ENCODE measurements at places on chromosomes 2 and 18.

DNA sequence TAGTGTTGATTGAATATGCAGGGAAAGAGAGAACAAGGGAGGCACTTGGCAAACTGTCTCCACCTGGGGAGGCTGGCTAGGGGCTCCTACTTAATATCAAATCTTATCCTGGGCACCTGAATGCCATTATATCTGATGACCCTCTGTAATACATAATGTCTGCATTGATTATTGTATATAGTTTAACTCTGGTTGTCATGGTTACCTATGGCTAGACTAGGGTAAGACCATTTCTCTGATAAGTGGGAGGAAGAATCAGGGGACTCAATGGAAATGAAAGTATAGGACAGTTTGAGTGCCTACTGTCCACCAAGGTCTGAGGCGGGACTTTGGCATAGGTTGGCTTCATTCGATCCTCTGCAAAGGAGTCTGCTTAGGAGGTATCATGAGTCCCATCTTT, 7.2 kb upstream of the TET3 start:
- DNase-seq: no peak

- no peak for DNase-seq
Measured at GRCh38 chr2:238165288-238165921, 6.6 kb downstream of the ERFE start.

- no peak for DNase-seq
Measured at GRCh38 chr2:78535395-78535794, 490.1 kb upstream of the REG3G start.

GRCh38 chr2:59008950-59009349, 767.8 kb upstream of the FANCL start:
- no peak for DNase-seq

GRCh38 chr2:191912764-191913163, 65.9 kb upstream of the CAVIN2 start:
- no peak for DNase-seq

Measured in hypothalamus (tissue), 51 donors.